Lower leg skin (tissue), 4 donors: ENCODE measurements at places on chromosomes 12 and 14.

- no peak for DNase-seq
Measured at GRCh38 chr12:127268706-127269425, 998.1 kb upstream of the TMEM132C start.

GRCh38 chr12:108714866-108715265, 16.5 kb downstream of the CORO1C start:
- DNase-seq = no peak

- DNase-seq = no peak
Measured at GRCh38 chr14:45039390-45039789, 44.5 kb upstream of the PRPF39 start.

- no peak for DNase-seq
Measured at GRCh38 chr12:52929538-52929937, 19.4 kb upstream of the KRT18 start.

DNA sequence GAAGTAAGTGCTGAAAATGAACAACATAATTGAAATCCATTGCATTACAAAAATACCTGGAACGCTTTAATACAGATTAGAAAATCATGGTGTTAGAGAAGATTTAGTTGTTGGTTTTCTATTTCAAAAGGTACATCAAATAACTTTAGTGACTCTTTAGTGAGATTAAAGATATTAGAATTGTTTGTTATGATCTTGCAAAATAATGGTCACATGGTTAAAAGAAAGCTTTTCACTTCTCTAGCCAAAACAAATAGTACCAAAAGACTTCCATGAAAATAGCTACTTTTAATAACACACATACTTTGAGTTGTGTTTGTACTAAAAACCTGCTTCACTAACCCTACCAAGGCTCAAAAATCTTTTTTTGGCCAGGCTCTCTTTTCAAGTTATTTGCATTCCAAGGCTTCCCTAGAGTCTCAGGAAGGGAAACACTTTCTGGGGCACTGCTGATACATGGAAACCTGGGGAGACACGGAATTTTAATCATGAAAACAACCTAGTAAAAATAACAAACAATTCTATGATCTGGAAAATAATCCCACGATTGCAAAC, at the start of gene SLCO1A2:
SLCO1A2 (minus strand) TSS at position 147 of the 555 bp plus-strand sequence. CDS start 270 bp downstream, outside the sequence.
- no peak for DNase-seq

GRCh38 chr12:130710733-130711080, 5.4 kb downstream of the RIMBP2 start:
- DNase-seq = no peak

DNA sequence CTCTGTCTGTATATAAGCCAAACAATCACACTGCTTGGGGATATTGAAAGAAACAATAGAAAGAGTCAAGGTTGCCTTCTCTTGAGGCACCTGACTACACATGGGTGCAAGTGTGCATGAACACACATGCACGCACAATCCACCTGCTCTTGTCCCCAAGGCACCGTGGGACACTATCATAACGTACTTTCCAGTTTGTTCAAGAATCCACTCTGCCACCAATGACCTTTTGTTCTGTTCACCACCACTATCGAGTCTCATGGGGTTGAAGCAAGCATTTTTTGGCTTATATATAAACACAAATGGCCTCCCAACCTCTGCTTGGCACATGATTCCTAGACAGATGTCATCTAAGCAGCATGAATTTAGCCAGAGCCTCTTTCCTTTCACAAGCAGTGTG, 365.4 kb downstream of the EMP1 start:
- no peak for DNase-seq

GRCh38 chr12:93441081-93441616, 598 bp downstream of the UBE2N start:
- no peak for DNase-seq

DNA sequence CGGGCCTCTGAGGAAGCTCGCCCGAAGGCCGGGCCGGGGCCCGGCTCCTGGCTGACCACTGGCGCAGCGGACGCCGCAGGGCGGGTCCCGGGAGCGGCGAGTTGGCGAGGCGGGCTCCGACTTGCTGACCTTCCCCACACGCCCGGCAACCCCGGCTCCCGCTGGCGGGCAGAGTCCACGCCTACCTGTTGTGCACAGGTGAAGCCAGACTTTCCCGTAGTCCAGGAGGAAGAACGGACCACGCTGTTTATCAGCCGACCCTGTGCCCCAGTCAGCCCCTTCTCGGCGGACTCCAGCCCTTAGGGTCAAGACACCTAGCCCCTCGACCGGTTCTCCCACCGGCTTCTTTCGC, 407 bp downstream of the HEATR5A start:
- peak; percentile 87 for DNase-seq

DNA sequence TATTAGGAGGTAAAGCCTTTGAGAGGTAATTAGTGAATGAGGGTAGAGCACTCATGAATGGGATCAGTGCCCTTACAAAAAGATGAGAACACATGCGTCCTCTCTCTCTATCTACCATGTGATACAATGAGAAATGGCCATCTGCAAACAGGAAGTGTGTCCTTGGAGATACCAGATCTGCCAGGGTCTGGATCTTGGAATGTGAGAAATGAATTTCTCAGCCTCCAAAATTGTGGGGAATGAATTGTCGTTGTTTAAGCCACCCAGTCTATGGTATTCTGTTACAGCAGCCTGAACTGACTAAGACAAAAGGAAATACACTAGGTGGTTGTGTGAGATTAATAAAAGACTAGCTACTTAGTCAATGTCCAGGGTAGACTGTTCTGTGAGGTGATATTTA, 366.6 kb downstream of the NELL2 start:
- DNase-seq = no peak

- DNase-seq = no peak
Measured at GRCh38 chr12:116121453-116121871, 156.0 kb downstream of the MED13L start.

DNA sequence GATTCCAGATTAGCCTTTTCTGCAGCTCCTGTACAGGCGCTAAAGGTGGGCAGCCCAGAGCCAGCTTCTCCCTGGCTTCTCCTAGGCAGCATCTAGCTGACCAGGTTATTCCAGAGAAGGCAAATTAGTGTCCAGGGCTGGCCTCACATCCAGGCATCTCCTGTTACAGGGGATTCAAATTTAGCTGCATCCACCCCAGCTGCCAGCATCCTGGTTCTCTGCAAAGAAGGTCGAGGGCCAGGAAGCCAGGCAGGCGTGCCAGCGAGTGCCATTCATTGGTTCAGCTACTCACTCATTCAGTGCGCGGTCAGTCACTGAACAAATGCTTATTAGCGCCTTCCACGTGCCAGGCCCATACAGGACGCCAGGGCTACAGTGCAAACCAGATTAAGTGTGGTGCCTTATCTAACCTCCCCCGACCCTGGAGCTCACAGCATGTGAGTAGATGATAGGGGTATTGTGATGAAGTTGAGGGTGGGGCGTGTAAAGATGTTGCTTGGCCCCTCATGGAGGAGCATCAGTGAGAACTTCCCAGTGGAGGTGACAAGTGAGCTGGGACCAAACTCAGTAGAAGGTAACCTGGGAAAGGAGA, 15.7 kb upstream of the FAM222A start:
- DNase-seq = no peak

- DNase-seq = no peak
Measured at GRCh38 chr12:6444704-6445688, at the start of gene CD27. TSS of gene CD27 (plus strand) at chr12:6444955. CDS start at chr12:6445096, 141 bp downstream.

GRCh38 chr12:34407813-34408212, 385.5 kb downstream of the ALG10 start:
- no peak for DNase-seq

DNA sequence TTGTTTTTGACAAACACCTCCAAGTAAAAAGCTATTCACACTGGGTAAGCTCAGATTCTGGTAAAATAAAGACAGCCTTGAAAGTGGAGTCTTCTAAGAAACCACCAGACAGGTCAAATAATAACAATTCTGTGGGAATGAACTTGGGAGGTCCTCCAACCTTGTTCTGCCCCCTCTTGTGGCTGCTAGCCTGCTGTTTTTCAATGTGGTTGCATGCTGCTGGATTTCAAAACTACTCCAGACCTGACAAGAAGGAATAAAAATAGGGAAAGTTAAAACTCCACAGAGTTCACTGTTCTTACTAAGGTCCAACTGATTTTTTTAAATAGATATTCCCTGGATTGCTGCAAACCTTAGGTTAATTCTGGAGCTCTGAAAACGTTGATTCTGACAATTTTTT, 32.2 kb upstream of the RIN3 start:
- no peak for DNase-seq

- no peak for DNase-seq
Measured at GRCh38 chr14:71322655-71323250, 415.5 kb downstream of the PCNX1 start.

DNA sequence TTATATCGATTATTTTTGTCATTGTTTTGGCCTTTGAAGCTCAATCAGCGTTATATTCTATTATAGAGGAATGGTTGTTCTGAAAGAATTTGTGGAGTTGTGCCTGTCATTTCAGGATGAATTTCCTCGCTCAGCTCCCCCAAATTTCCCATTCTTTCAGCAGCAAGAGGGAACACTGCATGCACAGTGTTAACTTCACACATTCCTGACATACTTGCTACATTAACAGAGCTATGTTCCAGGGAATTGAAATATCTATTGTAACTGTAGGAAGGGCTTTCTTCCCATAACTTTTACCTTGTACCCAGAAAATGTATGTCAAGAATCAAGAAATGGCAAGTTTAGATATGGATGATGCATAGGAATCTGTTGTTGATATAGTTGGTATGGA, 379.0 kb downstream of the LRIG3 start:
- DNase-seq = no peak

DNA sequence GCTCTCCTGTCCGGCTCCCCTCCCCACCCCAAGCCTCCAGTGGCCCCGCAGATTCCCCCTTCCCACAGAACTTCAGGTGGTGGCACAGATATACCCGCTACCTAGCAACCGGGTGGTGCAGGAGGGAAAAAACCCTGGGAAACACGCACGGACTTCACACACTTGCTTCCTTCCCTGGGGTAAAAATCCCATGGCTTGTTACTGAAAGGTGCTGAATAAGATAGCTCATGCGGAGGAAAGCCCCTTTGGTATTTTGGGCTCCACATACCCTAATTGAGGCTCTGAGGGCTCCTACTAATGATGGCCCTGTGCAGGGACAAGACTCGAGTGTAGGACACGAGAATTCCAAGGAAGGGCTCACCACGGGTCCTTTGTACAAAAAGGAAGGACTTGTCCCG, 869 bp upstream of the RIMBP2 start:
- DNase-seq = no peak

DNA sequence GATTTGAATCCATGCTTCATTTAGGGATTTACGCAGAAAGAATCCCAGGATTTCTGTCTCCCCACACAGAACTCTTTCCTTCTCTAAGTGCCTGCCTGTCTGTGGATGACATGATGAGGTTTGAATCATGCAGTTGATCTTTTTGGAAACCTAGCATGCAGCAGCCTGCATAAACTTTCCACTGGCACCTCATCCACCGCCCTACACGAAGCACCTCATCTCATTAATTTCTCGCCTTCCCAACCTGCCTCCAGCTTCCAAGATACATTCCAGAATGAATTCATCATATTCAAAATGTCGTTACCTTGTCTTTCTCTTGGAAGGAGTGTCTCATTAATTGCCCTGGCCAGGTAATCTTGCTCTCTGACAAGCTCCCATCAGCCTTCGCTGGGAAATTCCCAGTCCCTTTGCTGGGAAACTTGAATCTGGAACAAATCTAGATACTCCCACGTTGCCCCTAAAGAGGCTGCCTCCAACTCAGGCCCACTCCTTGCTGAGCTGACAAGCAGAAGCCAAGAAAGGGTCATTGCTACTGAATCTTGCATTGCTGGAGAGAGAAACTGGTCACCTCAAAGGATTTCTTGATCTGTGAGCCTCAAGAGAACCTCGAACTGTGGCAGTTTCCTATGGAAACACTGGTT, 48.2 kb downstream of the SERPINA3 start:
- no peak for DNase-seq

DNA sequence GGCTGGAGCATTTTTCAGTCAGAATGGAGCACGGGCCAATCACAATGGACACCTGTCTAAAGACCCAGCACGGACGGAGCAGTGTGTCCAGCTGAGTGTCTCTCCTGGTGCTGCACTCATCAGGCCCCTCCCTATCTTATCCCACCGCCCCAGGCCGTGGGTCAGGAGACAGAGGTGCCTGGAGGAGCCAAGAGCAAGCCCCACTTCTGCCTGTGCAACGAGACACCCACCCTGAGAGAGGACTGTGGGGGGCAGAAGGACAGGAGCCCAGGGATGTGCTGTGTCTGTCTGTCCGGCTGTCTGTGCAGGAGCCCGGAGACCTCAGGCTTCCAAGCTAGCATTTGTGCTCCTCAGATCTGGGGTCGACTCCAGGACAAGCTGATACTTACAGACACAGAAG, 69.6 kb upstream of the SFSWAP start:
- no peak for DNase-seq

DNA sequence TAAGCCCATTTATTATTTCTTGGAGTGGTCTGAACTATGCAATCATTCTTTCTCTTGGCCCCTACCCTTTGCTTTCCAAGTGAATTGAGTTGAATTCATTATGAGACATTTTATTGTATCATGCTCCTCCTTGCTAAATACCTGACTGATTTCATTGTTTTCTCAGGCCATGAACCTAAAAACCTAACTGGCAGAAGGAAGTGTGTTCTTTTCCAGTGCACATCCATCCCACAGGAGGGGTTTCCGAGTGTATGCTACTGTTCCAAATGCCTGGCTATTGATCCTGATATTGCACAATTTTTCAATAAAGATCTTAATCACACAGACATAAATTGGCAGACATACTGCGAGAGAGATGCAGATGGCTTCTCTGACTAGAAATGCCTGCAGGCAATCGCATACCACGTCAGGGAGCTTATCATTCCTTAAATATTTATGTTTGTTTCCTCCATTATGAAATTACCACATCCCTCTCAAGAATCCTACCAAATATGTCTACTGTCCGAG, 162.2 kb upstream of the EGLN3 start:
- DNase-seq = no peak

GRCh38 chr14:59687663-59688062, 111.1 kb upstream of the CCDC175 start:
- no peak for DNase-seq
